ENCODE measurements at places on chromosomes 12 and 14.

DNA sequence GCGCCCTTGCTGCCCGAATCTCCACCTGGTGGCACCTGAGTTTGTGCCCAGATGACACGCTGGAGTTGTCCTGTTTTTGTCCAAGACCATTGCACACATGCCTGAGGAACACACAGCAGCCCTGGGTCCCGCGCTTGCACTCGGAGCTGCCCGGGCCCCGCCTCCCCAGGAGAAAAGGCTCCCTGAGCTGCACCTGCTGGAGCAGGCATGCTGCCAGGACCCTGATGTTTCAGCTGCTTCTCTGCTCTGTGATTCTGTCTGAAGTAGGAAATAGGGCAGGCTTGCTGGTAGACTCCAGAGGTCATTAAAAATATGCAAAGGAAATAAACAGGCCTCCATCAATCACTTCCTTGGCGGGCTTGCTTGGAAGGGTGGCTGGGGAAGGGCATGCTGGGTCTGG is 271.6 kb downstream of the CACNA1C start:
- DNase-seq = no peak

DNA sequence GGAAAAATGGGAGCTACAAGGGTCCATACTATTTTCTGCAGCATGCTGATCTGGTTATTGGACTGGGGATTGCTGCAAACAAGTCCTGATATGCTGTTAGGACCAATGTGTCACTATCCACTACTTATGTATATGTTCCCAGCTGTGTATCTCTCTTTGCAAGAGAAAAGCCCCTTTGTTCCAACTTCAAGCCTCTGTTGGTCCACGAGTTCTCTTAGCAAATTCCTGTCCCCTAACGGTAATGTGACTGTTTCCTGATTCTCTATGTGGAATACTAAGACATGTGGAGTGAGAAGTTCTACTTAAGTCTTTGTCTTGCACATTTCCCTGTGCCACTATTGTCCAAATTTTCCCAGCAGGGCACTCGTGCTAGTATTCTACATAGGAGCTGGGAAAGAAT is 557.7 kb downstream of the FSCB start:
- DNase-seq = no peak

DNA sequence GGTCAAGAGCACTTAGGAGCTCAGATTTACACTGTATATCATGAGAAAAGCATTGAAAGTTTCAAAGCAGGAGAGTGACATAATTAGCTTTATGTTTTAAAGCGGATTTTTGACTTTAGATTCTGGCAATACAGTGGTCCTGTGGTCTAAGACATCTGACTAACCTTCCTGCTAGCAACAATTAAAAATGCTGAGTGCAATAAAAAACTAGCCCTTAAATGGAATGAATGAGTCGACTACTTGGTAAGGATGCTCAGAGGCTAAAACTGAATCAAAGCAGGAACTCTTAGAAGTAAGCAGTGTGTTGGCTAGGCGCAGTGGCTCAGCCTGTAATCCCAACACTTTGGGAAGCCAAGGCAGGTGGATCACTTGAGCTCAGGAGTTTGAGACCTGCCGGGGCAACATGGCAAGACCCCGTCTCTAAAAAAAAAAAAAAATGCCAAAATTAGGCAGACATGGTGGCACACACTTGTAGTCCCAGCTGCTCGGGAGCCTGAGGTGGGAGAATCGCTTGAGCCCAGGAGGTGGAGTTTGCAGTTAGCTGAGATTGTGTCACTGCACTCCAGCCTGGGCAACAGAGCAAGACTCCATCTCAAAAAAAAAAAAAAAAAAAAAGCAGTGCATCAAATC is 18.9 kb downstream of the BICD1 start:
- DNase-seq = no peak

GRCh38 chr12:80813820-80814219 is 97.1 kb downstream of the MYF5 start:
- no peak for DNase-seq

DNA sequence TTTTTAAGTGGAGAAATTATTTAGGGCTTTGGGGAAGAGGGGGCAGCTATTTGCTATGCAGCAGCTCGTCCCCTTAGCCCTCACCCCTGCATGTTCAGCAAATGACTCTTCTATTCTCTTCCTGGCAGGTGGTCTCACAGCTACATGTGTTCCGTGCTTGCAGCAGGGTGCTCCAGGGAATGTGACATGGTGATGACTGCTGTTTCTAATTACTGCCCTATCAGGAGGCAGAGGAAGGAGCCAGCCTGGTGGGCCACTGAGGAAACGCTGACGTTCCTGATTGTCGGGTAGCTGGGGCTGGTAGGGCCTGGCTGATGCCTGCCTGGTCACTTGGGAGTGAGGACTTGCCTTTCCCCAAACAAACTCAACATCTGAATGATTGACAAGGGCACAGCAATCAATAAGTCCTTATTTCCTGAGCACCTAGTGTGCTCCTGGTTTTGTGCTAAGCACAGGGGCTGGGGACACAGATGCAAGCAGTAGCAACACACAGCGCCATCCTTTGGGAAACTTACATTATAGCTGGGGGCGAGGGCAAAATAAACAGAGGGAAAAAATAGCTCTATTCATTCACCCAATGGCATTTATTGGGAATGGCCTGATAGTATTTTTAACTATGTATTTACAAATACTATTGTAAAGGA is 377.8 kb downstream of the FUT8 start:
- no peak for DNase-seq

GRCh38 chr12:131380965-131381705 is 329.8 kb upstream of the SFSWAP start:
- no peak for DNase-seq

GRCh38 chr12:69686731-69687130 is 12.4 kb downstream of the BEST3 start:
- DNase-seq = no peak

DNA sequence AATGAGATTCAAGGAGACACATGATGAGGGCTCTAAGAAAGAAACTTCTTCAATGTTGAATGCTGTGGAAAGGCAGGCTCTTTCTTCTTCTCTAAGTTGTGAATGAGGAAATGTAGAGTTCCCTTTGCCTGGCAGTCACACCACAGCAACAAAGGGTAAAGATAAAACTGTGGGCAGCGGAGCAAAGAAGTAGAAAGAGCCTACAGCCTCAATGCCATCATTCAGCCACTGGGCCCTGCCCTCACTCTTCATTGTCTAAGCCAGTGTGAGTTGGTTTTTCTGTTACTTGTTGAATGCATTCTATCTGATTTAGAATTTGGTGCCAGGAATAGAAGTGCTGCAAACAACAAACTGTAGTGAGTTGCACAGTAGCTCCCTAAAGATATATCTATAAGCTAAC is 12.2 kb downstream of the SDR9C7 start:
- DNase-seq = no peak

DNA sequence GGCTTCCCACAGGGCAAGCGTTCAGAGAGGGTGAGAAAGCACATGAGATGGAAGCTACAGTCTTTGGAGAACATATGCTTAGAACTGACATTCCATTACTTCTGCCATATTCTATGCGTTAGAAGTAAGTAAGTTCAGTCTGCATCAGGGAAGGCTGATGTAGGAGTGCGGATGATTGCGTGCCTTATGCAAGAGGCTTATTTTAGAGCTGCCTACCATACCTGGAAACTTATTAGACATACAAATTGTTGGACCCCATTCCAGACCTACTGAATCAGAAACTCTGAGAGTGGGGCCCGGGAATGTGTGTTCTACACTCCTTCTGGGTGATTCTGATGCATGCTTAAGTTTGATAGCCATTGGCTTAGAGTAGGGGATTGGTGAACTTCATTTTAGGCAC is 174.9 kb downstream of the KTN1 start:
- no peak for DNase-seq

- no peak for DNase-seq
Measured at GRCh38 chr12:96466939-96467751, 22.2 kb upstream of the CFAP54 start.

GRCh38 chr12:57069523-57069922 is 9.1 kb downstream of the NEMP1 start:
- no peak for DNase-seq

All from cortex of kidney (tissue), 1 donor.